SHP77 treated with DMSO at 0.1 percent for 48 hours (cell line): ENCODE measurements at places on chromosomes 12 and 14.

- no peak for DNase-seq
Observed at GRCh38 chr12:116950628-116951325, 40.0 kb downstream of the FBXW8 start.

GRCh38 chr12:3295646-3296408, 195.2 kb upstream of the PRMT8 start:
- DNase-seq: no peak

DNA sequence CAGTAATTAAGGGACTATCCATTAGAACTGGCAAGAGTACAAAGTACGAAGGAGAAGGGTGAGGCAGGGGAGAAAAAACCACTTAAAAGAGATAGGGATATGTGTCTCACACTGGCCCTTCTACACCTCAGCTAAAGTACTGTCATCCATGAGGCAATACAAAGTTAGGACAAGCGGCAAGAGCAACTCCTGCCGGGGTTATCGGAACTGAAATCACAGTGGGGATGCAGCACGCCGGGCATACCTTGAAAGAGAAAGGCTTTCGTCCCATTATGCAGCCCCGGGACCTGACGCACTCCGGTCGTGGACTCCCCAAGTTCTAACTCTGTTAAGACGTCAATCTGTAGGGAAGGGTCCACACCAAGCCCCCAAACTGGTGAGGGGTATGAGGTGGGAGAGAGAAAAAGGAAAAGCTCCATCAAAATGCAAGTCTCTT, 1.1 kb downstream of the NELL2 start:
- DNase-seq: no peak

DNA sequence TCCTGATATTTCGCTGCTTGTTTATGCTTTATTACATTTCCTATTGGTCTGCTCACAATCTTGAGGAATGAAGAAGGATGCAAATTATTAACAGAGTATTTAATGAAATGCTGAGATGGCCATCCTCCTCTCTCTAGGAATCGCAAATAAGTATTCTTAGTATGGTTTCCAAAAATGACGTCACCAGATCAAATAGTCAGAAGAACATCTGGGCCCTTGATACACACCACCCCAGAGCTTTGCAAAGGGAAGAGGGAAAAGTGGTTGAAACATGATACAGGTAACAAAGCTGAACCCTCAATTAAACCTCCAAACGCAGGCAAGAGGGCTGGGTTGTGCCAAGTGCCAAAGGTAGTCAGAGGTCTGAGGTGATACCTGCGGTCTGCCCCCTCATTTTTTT, 107.3 kb downstream of the BCL11B start:
- no peak for DNase-seq

- no peak for DNase-seq
Observed at GRCh38 chr12:96197503-96198272, 3.5 kb downstream of the ELK3 start.

DNA sequence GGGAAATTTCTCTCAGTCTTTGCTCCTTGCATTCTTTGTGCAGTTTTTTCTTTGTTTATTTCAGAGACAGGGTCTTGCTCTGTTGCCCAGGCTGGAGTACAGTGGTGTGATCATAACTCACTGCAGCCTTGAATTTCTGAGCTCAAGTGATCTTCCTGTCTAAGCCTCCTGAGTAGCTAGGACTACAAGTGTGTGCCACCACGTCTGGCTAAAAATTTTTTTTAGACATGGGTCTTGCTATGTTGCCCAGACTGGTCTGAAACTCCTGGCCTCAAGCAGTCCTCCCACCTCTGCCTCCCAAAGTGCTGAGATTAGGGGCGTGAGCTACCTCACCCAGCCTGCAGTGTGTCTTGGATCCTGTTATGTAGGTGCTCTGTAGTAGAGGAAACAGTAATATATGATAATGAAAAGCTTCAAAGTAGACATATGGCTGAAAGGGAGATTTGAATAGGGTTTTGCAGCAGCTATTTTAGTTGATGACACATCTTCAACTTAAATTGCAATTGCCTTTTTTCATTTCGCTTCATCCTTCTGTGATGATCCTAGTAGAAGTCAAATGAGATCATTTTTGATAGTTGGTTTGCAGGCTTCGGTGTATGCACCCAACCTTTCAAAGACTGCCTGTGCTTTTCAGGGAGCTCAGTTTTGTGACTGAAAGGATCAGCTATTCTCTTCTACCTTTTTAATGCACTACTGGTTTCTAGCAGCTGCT, 75.4 kb downstream of the FUT8 start:
- DNase-seq: no peak

DNA sequence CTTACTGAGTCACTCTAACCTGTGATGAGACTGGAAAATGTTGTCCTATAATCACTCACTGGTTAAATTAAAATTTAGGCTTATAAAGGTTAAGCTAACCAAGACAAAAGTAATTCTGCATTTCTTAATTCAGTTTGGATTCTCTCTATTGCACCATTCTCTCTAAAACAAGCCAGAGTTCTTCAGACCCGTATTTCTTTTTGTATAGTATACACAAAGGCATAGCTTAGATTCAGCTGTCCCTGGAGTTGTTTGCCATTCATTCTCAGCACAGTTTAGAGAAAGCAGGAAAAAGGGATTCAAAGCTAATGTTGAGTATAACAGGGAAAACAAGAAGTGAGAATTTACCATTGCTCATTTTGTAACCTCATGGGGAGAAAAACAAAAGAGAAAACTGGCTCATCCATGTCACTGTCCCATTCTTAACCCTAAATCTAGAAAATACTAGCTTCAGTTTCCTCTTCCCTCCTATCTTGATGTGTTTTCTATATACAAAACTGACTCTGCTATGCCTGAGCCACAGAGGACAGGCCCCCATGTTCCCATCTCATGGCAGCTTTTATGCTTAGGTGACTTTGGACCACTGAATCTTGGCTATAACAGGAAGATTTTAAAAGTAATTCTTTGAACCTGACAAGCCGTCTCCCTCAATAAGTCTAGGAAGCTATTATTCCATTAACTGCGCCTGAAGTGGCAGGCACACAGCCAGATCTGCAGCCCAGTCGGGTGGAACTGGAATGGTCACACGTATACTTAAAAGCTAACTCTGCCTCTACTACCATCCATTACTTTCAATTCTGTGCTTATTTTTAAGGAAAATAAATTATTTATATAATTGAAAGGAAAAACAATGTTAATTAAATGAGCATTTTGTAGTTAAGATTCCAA, 7.0 kb downstream of the AREL1 start:
- DNase-seq: no peak

- DNase-seq: no peak
Observed at GRCh38 chr12:109642506-109643132, 69.0 kb downstream of the MVK start.

GRCh38 chr14:89926694-89927093, 27.8 kb downstream of the EFCAB11 start:
- DNase-seq: no peak

DNA sequence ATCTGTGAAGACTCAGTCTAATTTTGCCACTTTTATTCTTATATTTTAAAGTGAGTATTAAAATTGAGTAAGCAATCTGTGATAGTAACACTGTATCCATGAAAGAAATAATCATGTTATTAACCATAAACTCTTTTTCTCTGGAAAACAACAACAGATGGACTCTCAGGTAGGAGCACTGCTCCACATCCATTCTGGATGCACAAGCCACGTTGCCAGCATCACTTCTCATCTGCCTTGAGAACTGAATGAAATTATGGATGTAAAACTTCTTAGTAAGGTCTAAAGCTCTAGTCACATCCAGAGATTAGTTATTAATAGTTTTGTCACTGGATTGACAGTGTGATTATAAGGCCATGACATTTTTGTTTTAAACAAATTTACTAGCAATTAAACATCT, 489.1 kb upstream of the SYT1 start:
- no peak for DNase-seq

GRCh38 chr12:8779862-8780261, 42.6 kb upstream of the A2ML1 start:
- no peak for DNase-seq

- DNase-seq: peak; percentile 8
Observed at GRCh38 chr14:35879654-35880249, 53.6 kb downstream of the BRMS1L start.
